ENCODE measurements at places on chromosomes 3 and 15.

DNA sequence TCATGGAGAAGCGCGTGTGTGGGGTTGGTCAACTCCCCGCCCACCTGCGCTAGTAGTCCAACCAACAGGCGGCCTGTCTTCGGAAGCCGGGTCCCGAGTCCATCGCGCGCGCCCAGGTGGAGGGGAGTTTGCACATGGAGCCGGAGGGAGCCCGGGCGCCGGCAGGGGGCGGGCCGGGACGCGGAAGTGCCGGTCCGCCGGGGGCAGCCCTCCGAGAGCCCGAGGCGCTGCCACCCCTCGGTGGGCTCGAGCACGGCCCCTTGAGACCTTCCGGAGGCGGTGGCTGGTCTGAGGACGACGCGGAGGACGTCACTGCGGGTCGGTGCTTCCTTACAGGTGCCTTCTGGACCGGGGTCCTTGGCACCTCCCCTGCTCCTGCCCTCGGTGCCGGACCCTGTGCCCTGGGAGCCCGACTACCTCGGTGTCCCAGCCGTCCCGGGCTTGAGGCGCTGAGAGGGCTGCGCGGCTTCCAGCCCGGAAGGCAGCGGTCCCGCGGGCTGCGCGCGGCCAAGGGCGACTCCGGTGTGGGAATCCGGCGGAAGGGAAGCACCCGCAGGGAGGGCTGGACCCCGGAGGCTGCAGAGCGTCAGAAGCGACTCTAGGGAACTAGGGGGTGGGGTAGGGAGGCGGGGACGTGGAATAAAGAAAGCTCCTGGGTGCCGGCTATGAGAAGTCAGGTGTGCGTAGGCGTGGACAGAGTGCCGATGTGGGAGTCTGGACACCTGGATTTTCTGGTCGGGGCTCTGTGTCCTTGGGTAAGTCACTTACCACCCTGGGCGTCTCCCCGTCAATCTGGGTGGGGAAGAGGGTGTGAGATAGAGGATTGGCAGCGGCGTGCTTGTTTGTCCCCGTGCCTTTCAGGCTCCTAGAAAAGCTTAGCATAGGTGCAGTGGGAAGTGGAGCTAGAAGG is 212.3 kb downstream of the FGF12 start:
- DNase-seq, result no peak

- DNase-seq, result no peak
These were observed 31.4 kb upstream of the MGLL start for GRCh38 chr3:127853681-127854080.

DNA sequence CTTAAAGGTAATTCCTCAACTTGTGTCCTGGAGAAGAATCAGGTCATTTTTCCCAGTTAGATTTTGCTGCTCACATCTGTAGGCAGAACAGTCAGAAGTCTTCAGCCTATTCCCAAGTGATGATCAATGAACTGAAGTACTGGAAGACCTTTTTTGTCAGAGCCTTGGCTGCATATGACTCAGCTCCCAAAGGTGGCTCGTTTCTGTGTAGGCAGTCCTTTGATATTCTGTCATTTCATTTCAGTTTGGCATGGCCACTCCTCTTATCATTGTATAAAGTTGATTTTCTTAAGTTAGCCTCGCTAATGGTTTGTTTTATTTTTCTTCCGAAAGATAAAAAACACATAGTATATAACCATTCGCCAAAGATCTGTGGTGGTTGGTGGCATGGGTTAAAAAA is 90.7 kb downstream of the KLHL25 start:
- DNase-seq, result no peak

DNA sequence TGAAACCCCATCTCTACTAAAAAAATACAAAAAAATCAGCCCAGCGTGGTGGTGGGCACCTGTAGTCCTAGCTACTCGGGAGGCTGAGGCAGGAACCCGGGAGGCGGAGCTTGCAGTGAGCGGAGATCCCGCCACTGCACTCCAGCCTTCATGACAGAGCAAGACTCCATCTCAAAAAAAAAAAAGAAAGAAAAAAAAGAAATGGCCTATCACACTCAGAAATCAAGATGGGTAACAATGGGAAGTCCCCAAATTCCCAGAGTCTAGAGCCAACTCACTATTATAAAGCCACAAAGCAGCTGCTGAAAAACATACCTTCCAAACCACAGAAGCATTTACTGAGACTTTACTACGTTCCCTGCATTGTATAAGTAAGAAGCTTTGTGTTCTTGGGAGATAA is 7.5 kb downstream of the HDGFL3 start:
- no peak for DNase-seq
